Brain microvascular endothelial cell (primary cell): ENCODE measurements at places on chromosomes 3 and 15.

- no peak for DNase-seq
Observed at GRCh38 chr3:167657684-167658225, 4.0 kb upstream of the WDR49 start.

DNA sequence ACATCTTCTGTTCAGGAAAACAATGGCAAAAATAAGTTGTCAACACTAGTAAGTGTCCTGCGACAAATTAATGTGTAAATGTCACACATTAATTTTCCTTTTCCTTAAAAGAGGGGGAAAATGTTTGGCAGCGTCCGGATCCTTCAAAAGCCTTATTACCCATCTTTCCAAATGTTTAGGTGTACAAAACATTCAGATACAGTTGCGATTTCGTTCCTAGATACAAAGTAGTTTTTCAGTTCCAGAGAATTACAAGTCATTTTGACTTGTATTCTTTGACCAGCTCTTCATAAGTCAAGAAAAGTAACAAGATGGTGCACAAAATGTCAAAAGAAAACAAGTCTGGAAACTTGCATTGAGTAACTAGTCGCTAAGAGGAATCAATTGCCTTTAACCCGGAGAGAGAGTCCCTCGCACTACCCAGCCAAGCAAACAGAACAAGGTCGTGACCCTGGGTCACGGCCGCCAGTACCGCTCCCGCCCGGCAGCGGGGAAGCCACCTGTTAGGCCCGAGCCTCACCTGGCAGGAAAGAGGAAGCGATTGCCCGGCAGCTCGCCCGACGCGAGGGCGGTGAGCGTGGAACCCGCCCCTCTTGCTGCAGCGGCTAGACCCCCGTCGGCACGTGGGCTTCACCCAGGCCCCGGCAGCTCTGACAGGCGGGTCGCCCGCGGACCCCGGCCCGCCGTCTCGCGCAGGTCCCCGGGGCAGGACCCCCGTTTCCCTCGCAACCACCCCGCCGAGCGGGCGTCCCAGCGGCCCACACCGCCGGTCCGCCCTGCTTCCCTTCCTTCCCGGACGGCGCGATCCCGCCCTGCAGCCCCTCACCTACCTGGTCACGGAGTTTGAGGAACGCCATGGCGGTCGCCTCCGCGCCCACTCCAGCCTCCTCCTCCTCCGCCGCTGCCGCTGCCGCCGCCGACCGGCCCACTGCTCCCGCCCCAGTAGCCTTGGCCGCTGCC, 61.0 kb upstream of the ANKRD28 start:
- no peak for DNase-seq

- DNase-seq: no peak
Observed at GRCh38 chr3:112117841-112118571, 15.0 kb downstream of the GCSAM start.

GRCh38 chr3:24604215-24604614, 109.6 kb upstream of the THRB start:
- DNase-seq: no peak

GRCh38 chr3:58581328-58582091, 4.3 kb upstream of the FAM107A start:
- no peak for DNase-seq

GRCh38 chr3:167521006-167521355, 47.1 kb upstream of the SERPINI2 start:
- DNase-seq: no peak

- DNase-seq: peak; percentile 8
Observed at GRCh38 chr3:100709842-100710260, 557 bp downstream of the TFG start.

- DNase-seq: no peak
Observed at GRCh38 chr3:168615493-168616020, 519.8 kb upstream of the GOLIM4 start.

- no peak for DNase-seq
Observed at GRCh38 chr3:40771112-40771511, 246.4 kb downstream of the ZNF621 start.

GRCh38 chr15:20367093-20367492, 174.5 kb downstream of the GOLGA6L6 start:
- no peak for DNase-seq

DNA sequence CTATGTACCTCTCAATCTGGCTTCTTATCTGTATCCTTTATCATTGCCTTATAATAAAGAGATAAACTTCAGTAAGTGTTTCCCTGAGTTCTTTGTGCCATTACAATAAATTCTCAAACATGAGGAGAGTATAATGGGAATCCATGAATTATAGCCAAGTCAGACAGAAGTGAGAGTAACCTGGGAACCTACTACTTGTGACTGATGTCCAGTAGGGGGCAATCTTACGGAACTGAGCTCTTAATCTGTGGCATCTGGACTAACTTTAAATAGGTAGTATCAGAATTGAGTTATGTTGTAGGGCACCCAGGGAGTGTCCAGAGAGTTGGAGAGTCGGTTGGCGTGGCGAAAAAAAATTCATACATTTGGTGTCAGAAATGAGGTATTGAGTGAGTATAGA, 542.6 kb downstream of the ZBBX start:
- DNase-seq: no peak

- DNase-seq: no peak
Observed at GRCh38 chr3:104316118-104316517, 1050.6 kb upstream of the ALCAM start.

DNA sequence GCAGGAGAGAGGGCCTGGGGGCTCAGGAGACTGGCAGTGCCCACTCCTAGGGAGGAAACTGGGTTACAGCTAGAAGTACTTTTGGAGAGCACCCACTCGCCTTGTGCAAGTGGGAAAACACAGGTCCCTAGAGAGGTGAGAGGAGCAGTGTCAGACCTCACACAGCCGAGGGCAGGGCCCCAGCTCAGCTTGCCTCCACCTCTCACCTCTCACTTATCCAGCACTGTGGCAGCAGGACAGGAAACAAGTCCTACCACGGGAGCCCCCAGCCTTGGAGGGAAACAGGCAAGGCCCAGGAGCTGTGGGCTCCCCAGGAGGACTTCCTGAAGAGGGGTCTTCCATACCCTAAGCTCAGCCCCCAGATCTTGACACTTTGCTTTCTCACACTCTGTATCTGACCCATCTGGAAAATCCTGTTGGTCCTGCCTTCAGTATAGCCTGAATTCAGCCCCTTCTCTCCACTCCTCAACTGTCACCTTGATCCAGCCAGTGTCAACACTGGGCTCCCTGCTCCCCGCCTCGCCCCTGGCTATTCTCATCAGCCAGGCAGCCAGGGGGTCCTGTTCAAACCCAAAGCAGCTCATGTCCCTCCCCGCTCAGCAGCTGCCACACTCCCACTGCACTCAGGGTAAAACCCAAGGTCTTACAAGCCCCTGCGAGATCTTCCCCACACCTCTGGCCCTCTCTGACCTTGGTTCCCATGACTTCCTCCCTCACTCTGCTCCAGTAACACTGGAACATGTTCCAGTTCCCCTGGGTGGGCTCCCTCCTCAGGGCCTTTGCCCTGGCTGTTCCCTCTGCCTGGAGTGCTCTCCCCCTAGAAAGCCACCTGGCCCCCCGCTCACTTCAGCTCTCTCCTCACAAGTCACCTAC, 870 bp upstream of the TMEM40 start:
- no peak for DNase-seq

GRCh38 chr15:100763835-100764750, 115.5 kb upstream of the ALDH1A3 start:
- peak; percentile 30 for DNase-seq

GRCh38 chr3:163813935-163814334, 1264.4 kb downstream of the SI start:
- DNase-seq: no peak

DNA sequence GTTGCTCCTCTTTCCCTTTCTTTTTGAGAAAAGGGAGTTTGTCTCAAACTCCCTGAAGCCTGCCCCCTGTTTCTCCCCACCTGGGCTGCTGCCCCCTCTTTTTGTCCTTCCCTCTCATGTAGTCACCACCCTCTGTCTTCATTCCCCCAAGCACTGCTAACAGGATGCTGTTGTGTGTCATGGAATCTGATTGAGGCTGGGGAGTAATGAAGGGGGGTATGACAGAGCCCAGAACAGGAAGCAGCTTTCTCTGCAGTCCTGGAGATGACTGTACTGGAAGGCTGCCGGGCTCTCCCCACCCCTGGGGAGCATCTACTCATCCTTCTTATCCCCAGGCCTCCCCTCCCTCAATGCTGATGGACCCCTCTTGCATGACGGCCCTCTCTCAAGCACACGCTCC, 181.6 kb downstream of the ABHD5 start:
- DNase-seq: peak; percentile 90

DNA sequence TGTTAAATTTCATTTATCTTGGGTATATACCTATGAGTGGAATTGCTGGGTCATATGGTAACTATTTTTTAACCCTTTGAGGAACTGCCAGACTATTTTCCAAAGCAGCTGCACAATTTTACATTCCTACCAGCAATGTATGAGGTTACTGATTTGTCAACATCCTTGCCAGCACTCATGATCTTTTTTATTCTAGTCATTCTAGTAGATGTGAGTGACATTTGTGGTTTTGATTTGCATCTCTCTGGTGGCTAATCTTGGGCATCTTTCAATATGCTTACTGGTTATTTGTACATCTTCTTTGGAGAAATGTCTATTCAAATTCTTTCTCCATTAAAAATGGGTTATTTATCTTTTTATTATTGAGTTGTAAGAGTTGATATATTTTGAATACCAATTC, 21.3 kb upstream of the LRRC58 start:
- DNase-seq: no peak

DNA sequence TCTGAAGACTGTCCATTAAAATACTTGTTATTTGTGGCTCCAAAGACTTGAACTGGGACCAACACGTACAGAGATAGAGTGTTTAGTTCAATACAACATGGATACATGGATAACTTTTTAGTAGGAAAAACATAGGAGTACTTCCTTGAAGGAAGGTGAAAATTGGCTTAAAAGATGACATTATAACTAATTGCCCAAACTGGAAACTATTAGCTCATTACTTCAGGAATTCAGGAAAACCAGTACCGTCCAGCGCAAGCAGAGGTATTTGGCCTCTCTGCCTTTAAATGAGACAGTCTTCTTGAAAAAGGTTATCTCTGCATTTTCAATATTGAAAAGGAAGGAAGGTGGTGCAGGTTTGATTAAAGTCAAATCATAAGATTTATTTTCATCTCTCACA, 234.5 kb downstream of the IL5RA start:
- DNase-seq: no peak

DNA sequence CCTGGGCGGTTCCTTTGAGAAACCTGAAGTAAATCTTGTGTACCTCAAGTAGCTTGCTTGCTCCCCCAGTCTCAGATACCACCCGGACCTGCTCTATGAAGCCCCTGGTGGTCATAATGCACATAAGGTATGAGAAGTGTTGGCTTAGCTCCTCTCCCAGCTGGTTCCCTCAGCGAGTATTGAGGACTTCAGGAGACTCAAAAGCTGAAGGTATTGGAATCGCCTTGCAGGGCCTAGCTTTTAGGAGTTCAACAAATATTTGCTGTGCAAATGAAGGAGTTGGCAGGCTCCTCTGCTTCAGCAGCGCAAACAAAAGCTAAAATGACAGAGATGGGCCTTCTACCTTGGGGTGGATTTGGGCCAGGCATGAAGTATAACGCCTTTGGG, 1.7 kb downstream of the CMTM8 start:
- DNase-seq: no peak

- DNase-seq: no peak
Observed at GRCh38 chr3:23175341-23176083, 27.6 kb upstream of the UBE2E2 start.

- DNase-seq: no peak
Observed at GRCh38 chr15:81195339-81195864, 1.3 kb upstream of the IL16 start.

DNA sequence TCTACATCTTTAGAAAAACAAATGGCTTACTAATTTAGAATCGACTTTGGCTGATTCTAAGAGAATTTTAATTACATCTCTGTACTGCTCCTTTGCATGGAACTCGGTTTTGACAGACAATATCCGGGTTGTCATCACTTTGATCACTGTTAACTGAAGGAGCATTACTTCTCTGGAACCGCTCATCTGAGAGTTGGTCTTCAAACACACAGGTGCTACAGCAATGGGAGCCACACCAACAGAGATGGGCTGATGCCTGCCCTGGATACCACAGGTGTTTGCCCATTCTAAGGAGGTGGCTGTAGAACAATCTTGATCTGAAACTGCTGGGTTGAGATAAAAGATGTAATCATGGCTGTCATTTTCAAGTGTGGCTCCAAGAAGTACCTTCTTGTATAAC, 21.6 kb downstream of the LINS1 start:
- DNase-seq: no peak

- no peak for DNase-seq
Observed at GRCh38 chr3:63689285-63689684, 36.8 kb downstream of the SNTN start.

GRCh38 chr3:37891227-37891626, 29.5 kb downstream of the CTDSPL start:
- no peak for DNase-seq

GRCh38 chr15:42929306-42929848, 8.8 kb upstream of the TTBK2 start:
- no peak for DNase-seq

DNA sequence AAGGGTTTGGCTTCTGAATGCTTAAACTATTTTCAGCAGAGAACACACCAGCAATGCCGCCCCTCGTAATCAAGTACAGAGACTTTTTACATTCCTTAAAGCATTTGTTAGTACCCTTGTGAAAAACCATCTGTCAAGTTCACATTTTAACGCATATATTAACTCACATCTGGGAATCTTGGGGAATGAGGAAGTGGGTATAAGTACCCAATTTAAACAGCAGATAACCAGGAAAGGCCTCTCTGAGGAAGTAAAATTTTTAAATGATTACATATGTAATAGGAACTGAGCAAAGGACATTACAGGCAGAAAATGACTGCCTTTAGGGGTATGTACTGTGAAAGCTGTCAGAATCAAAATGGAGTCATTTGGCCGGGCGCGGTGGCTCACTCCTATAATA, 12.8 kb upstream of the CFAP44 start:
- no peak for DNase-seq

DNA sequence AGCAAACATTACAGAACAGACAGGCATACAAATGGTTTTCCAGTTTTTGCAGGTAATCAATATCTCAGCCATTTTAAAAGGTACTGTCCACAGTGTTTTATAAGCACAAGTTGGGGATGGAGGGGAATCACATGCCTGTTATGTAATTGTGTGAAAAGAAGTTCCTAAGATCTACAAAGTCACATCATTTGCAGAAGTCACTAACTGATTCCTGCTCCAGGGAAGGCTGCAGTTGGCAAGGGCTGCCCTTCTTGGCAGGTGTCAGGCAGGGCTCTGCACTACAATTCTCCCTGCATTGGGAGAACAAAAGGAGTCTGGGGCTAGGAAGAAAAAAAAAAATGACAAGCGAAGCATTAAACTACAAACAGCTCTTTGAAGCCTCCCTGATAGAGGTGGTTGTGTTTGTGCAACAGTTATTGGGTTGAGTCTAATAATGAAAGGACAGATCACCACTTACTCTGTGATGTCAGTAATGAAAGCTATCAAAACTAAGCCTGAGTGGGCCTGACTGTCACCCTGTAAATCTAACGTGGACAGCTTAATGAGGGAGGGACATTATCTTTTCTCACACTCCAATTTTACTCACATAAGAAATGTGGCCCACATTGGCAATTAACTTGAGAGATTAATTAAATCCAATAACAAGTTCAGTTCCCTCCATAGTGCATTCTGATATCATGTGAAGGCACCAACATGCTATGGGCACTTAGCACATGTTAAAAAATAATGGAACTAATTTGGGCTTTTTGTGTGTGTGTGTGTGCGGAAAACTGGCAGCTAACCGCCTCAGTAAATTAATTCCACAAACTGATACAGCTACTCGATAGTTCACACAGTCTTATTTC, 242.9 kb downstream of the FHIT start:
- no peak for DNase-seq
